ENCODE measurements at places on chromosomes 6 and 20. TPM values are rescaled to one million over a fixed set of nuclear protein-coding genes. Genes with fewer than 3 reads are reported as not detected.

GRCh38 chr20:32231847-32232246 lies 24.2 kb downstream of the POFUT1 start:
- DNase-seq, result no peak

NINL gene
- 9.1 TPM for total RNA-seq

GRCh38 chr6:158646023-158646910 lies 1.7 kb upstream of the DYNLT1 start:
- DNase-seq, result no peak

GRCh38 chr6:29631209-29631810 lies 1.7 kb downstream of the GABBR1 start:
- DNase-seq, result no peak

EYA2 gene
- not detected for total RNA-seq

GRCh38 chr6:148657048-148657447 lies 89.8 kb upstream of the UST start:
- no peak for DNase-seq

LINC00237 gene
- not detected for total RNA-seq

- no peak for DNase-seq
These were observed 16.1 kb downstream of the FBXO30 start for GRCh38 chr6:145798530-145798929.

Data from A172 (cell line).